Cardiac fibroblast (primary cell): ENCODE measurements at places on chromosomes 2 and 18.

GRCh38 chr2:157508676-157509075 is 64.8 kb upstream of the CYTIP start:
- no peak for DNase-seq

- no peak for DNase-seq
Measured at GRCh38 chr2:47815764-47816163, 32.8 kb downstream of the MSH6 start.

GRCh38 chr18:14974088-14974487 is 226.1 kb downstream of the ANKRD30B start:
- DNase-seq: no peak

DNA sequence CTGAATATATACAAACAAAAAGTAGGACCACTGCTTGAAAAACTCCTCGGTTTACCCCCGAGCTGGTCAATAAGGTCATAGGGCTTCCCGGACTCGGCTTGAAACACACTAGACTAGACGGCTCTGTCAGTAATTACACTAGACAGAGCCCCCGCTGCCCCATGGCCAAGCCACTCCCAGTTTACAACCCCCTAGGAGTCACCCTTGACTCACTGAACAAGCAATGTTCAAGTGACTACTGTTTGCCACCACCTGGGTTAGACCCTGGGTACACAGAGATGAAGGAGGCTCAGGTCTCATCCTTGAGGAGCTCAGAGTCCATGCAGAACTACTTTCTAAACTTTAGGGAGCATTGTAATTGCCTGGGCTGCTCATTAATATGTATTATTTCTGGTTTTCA is 13.7 kb upstream of the PRELID3A start:
- no peak for DNase-seq

DNA sequence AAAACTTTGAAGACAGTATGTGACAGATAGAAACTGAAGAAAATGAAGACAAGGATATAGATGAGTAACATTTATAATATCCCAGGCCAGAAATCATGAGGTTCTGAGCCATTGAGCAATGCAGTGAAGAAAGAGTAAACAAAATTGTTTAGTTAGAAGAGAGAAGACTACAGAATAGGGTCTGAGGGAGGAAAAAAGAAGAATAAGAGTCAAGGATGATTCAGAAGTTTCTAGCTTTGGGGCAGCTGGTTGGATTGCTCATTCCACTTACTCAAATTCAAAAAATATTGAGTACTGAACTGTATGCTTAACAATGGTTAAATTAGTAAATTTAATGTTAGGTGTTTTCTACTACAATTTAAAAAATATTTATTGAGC is 155.0 kb upstream of the OTX1 start:
- peak; percentile 66 for DNase-seq

GRCh38 chr2:202278944-202279343 is 13.4 kb downstream of the NOP58 start:
- DNase-seq: peak; percentile 88

DNA sequence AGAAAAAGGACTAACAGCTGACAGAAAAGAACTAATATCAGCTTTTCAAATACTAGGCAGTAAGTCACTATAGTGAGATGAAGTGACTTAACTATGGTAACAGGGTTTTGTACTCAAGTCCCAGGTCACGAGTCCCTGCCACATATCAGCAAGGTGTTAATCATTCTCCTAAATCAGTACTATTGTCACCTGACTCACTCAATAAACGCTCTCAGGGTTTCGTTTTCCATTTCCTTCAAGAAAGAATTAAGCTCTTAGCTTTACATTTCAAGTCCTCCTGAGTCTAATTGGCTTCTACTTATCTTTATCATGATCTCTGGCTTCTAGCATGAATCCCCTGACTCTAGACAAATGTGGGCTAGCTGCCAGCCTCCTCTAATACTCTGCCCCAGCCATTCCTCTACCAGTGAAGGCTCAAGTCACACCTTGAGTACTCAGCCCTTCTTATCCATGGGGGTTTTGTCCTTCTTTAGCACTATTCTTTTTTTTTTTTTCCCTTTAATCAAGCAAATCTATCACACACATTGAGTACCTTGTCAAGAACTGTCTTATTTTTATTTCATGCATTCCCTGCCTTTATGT is 20.0 kb downstream of the BUB1 start:
- DNase-seq: no peak

DNA sequence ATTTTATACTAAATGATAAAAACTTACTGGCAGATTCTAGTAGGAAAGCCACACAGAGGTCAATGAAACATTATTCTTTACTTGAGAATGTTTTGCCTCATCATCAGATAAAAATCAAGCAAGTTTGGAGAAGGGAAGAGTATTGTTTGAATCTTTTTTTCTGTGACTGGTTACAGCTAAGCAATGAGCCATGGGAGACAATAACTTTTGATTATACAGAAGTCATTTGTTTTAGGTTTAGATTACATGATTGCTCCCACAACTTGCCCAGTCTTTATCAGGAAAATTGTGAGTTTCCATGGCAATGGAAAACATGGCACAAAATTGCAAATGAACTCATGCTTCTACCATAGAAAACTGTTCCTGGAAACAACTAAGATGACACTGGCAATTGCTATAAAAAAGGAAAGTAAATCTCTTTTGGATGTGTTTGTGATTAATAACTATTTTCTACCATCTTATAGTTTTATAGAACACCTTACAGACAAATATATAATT is 476.8 kb downstream of the MBD2 start:
- DNase-seq: no peak

GRCh38 chr2:232505856-232506255 is 14.3 kb upstream of the PRSS56 start:
- no peak for DNase-seq

DNA sequence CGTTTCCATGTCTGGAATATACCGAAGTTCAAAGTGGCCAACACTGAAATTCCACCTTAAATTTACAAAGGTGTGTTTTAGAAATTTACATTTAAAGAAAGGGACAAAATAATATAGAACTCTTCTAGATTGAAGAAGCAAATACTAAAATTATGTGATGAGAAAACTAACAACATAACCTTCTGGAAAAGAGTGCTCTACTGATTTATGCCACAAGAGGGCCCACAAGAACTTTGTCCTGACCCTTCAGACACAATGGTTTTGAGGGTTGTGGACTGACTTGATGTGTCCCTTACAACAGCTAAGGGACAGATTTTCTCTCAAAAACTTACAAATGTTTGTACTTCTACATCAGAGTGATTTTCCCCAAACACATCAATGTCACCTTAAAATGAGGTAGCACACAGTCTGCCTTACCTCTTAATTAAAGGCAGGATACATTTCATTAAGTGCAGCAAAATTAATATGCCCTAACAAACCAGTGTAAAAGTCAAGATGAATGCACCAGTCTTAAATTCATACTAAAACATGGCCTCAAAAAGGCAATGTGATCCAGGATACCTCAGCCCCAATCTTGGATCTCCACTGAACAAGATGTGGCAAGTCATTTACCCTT is 36.2 kb downstream of the EIF2AK3 start:
- DNase-seq: peak; percentile 81

DNA sequence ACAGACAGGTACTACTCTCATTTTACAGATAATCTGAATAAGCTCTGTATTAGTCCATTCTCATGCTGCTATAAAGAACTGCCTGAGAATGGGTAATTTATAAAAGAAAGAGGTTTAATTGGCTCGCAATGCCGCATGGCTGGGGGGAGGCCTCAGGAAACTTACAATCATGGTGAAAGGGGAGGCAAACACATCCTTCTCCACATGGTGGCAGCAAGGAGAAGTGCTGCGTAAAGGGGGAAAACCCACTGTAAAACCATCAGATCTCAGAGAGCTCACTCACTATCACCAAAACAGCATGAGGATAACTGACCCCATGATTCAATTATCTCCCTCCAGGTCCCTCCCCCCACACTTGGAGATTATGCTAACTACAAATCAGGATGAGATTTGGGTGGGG is 254.4 kb downstream of the KCNE4 start:
- DNase-seq: peak; percentile 46

GRCh38 chr2:212078103-212078502 is 460.5 kb downstream of the ERBB4 start:
- no peak for DNase-seq

- no peak for DNase-seq
Measured at GRCh38 chr2:230830428-230830827, 34.3 kb upstream of the ITM2C start.

DNA sequence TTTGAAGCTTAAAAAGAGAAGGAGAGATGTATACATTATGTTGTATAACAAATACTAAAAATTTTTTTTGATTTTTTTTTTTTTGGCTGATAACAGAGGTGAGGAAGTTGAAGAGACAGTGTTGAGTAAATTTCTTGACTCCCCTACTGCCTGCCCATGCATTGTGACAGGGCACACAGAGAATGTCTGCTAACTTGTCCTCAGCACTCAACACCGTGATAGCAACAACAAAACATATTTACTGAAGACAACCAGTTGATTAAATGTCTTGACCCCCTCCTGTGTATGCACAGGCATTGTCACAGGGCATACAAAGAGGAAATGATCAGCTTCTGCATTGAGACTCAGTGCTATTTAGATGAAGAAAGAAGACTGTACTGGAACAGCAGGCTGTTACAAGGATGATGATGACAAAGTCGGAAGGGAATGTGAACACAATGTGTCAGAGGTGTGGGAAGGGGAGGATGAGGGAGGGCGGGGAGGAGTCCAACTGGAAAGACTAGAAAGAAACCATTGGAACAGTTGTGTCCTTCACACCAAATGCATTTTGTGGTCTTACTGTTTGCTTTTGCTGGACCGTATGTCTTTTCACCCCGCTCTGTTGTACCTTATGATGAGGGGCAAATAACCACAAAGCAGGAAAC is 89.5 kb downstream of the CERS6 start:
- peak; percentile 97 for DNase-seq

DNA sequence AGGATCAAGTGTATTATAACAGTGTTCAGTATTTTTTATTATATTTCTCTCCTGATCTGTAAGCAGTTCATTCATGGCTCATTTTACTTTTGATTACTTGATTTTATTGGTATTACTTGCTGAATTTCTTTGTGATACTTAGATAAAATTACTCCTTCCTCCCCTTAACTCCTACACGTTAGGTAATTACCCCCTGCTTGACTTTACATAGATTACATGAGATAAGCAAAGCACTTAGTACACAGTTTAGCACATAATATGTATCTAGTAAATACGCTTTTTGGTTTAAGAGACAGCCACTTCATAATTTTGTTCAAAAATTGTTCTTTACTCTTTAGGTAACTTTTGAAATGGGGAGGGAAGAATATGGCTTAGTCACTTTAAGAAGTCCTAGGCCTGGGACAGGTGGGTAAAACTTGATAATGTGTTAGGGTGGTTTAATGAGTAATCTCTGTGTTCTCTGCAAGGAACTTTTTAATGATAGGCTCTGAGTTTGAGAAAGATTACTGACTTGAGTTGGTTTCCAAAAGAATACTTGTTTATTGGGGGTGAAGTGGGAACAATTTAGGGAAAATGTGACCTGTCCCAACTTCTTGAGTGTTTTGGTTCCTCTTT is 80.9 kb downstream of the NCOA1 start:
- no peak for DNase-seq

DNA sequence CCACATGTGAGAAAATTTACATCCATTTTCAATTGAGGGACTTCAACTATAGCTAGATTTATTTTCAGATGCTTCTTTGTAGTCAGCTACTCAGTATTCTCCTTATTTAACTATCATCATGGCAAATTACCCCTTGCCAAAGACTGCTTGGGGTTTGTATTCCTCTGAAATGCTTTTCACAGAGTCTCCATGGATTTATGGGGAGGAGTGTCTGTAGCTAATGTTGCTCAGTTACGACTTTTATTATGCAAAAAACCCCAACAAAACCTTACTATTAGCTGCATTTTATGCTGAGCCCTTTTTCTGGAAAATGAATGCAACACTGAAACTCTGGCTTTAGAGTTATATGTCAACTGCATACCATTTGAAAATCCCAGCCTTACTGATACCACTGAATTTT is 78.6 kb downstream of the RFTN2 start:
- no peak for DNase-seq

DNA sequence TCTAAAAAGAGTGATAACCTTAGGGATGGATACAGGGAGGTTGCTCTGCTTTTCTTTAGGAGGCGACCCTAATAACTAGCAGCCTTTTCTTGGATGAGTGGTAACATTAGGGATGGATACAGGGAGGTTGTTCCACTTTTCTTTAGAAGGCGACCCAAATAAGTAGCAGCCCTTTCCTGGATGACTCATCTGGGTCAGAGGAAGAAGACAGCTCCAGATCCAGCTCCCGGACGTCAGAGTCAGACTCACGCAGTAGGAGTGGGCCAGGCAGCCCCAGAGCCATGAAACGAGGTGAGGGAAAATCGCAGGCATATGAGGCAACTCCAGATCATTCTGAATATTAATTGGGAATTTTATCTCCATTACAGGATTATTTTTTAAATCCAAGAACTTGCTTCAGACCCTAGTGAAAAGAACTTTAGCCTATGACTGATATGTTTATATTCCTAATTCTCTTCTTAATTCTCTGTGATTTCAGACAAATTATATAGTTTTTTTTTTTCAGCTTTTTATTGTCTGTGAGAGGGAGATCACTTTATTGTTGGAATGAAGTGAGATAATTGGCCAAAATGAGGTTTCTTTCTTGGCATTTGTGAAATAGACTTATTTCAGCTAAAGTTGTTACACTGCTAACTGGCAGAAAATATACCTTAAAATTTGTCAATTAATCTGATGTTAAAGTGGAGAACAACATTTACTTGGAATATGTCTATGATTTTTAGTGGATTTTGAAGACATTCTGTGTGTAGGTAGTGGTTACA is 31.2 kb upstream of the C1GALT1C1L start:
- DNase-seq: peak; percentile 86

GRCh38 chr18:2087877-2088673 is 483.2 kb downstream of the METTL4 start:
- DNase-seq: peak; percentile 85

DNA sequence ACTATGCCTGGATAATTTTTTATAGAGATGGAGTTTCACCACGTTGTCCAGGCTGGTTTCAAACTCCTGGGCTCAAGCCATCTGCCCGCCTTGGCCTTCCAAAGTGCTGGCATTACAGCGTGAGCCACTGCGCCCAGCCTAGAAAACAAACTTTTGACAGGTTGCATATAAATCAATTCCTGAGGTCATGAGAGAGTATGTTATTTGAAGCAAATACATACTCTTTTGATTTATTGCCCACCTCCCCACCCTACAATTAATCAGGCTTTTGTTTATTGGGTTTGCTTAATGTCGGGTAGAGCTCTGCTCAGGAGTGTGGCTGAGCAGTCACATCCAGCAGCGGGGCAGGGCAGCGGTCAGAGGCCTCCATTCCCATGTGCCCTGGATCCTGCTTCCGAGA is 37.9 kb upstream of the ASB1 start:
- no peak for DNase-seq

DNA sequence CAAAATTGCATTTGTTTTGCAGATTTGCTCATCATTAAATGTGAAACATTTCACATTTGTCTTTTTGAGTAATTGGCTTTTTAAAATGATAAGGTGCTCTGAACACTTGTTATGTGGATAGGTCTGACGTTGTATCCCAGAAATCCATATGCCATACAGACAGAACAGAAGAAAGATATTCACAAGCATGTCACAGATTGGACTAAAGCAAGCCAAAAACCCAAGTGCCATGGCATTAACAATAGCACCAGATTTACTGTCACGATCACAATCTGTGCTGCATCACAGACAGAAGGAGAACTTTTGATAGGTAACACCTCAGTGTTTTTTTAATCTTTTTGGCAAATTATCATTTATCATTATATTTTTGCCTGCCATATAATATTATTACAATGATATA is 272.6 kb downstream of the ARHGAP15 start:
- DNase-seq: no peak
